ENCODE measurements at places on chromosomes 16 and 17.

- DNase-seq, result no peak
Measured at GRCh38 chr16:57316390-57317017, 32.0 kb upstream of the PLLP start.

- DNase-seq, result no peak
Measured at GRCh38 chr16:81185416-81185815, 53.1 kb upstream of the BCO1 start.

DNA sequence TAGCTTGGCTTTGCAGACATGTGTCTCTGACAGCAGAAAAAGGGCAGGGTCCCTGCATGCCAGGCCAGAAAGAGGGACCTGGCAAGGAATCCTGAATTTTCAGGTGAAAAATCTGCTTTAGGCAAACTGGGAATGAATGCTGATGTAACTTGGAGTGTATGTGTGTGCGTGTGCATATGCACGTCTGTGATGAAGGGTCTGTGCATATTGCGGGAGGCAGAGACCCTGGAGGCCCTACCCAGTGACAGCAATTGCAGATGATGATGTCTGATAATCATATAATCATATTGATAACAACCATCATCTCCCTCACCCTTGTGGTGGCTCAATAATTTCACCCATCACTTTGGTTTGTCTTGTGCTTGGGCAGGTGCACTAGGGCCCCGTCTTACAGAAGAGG, 80.7 kb upstream of the SDK2 start:
- DNase-seq, result no peak

- DNase-seq, result no peak
Measured at GRCh38 chr16:35741546-35741945, 2282.1 kb downstream of the TP53TG3F start.

GRCh38 chr16:1511662-1512569, 18.8 kb downstream of the TELO2 start:
- DNase-seq, result no peak

DNA sequence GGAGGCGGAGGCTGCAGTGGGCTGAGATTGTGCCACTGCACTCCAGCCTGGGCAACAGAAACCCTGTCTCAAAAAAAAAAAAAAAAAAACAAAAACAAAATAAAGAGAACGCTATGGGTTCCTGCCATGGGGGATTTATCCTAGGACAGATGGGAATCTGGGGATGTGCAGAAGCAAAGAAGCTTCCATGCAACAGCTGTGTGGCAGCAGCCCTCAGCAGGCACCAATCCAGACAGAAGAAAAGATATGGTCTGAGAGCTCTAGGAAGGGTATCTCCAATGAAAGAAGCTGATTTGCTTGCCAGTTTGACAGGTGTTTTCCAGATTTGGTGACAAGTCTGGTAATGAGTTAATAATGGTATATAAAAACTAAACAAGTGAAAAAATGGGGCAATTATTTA, 11.6 kb downstream of the MYO19 start:
- DNase-seq, result no peak

GRCh38 chr16:8967132-8967821, 3.6 kb upstream of the USP7 start:
- no peak for DNase-seq

GRCh38 chr17:40058186-40058784, 4.1 kb upstream of the MED24 start:
- no peak for DNase-seq

DNA sequence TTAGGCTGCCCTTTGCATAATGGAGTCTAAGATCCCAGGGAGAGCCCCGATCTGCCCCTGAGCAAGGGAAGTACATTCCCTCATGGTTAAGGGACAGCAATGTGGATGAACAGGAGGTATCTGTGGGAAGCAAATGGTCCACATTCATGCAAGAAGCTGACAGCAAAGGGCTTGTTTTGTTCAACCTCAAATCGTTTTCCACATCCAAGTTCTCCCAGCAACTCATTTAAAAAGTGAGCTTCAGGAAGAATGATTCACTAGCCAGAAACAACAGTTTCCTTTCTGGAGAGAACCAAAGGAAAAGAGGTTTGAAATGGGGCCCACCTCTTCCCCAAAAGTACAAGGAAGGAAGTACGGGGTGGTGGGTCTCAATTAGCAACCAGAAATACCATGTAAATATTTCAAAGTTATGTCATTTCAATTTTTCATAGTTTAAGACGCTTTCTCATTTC, 9.4 kb downstream of the HSPB9 start:
- no peak for DNase-seq

GRCh38 chr16:52054326-52054725, 492.6 kb downstream of the TOX3 start:
- DNase-seq, result no peak

DNA sequence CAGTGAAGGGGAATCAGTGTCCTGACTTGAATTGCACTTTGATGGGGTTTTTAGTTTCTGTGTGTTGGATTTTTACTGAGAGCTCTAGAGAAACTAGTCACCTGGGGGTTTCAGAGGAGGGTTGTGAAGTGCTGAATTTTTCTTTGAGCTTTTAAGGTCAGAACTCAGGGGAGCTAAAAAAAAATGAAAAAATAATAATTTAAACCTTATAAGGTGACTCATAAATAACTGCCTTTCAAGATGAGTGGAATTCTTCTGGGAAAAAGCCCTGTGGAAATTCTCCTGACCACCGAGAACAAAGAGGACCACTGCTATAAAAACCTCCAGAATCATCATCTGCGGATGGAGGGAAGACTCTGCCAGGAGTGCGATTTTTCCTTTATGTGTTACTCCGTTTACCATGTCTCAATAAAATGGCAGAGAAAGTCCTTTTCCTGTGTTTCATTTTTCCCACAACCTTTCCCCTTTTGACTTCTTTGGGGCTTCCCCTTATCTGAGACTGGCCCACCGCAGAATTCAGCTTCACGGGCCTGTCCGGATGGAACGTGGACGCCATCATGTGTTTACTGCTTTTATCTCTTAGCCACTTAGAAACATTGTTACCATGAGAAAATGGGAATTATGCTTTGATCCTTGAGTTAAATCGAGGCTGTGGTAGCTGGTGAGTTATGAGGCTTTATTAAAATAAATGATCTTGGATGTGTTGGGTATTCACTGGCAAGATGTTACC, 39.7 kb downstream of the RPTOR start:
- DNase-seq, result no peak

- DNase-seq, result no peak
Measured at GRCh38 chr17:65774787-65775186, 213.3 kb upstream of the AXIN2 start.

DNA sequence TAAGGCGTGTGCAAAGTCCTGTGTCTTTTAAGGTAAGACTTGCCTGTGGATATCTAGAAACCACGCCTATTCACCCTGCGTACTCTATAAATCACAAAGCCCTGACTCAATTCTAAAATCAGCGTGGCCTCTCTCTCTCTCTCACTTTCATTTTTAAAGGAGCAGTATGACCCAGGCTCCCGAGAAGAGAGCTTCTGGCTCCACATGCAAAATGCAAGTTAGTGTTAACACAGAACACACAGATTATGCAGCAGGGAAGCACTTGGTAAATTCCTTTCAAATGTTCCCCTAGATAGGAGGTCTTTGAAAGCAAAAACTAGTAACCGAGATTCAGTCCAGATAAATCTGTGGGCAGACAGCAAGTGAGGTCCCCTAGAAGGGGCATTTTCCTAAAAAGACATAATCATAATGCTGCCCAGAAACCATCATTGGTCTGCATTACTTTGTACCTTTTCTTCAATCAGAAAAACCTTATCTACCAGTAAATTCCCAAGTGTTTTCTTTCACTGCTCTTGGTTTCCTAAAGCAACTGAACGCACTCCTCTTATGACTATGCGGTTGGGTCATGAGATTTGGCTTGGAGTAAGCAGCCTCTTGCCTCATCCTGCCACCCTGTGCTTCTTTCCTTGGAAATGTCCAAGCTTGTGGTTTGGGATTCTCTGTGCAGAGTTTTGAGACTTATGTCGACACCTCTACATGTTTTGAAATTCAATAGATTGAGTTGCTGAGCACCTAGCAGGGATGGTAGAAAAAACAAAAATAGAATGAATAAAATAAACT, 31.7 kb upstream of the KCNJ2 start:
- DNase-seq, result no peak

GRCh38 chr17:6496640-6497441, 52.6 kb downstream of the PIMREG start:
- DNase-seq, result no peak

DNA sequence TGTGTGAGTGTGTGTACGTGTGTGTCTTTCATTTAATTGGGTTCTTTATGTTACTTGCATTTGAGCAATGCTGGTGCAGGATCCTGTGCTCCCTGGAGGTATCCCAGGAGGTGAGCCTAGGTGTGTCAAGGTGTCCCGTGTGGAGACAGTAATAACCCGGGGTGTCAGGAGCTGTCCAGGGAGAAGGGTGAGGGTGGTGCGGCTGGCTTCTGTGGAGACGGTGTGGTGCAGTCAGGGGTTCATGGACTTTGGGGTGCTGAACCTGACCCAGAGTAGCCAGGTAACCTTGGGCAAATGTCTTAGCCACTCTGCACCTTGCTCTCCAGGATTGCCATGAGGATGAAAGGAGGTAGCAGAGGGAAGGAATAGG, 7.4 kb upstream of the ELAC2 start:
- no peak for DNase-seq

- DNase-seq, result no peak
Measured at GRCh38 chr16:64370112-64370511, 751.8 kb downstream of the CDH11 start.

DNA sequence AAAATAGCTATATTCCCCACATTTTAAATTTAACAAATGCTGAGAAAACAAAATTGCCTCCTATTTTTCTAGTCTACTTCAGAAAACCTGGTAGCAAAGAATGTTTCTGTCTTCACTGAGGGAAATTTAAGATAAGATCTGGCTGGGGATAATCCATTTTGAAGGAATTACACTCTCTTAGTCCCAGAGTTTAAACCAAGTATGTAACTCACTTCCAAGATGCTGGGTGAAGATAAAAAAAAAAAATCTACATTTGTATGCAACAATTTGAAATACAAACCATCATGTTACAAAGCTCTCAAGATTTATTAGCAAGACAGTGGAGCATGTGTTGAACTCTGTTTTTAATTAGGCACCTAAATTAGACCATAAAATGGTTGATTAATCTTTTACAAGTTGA, 5.7 kb downstream of the HS3ST3B1 start:
- DNase-seq, result no peak

DNA sequence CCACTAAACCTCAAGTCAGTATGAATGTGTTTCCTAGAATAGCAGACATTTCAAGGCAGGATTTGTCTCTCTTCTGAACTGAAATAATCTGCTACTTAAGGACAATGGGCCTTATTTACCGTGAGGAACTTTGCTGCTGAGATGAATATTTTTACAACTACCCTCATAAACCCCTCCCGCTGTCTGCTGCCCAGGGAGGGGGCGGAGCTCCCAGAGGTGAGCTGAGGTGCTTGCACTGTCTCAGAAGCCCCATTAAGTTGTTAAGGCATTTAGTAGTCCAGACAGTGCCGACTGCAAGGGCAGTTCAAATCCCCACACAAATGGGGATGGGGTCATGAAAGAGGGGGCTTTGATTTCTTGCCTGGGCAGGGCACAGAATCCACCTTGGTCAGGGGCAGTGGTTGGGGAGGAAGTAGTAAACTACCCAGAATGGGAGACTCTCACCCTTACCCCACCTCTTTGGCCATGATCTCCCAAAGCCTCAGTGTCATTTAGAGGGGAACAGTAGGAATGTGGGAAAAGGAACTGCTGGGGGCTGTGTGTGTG, 19.2 kb downstream of the HNF1B start:
- DNase-seq, result no peak

DNA sequence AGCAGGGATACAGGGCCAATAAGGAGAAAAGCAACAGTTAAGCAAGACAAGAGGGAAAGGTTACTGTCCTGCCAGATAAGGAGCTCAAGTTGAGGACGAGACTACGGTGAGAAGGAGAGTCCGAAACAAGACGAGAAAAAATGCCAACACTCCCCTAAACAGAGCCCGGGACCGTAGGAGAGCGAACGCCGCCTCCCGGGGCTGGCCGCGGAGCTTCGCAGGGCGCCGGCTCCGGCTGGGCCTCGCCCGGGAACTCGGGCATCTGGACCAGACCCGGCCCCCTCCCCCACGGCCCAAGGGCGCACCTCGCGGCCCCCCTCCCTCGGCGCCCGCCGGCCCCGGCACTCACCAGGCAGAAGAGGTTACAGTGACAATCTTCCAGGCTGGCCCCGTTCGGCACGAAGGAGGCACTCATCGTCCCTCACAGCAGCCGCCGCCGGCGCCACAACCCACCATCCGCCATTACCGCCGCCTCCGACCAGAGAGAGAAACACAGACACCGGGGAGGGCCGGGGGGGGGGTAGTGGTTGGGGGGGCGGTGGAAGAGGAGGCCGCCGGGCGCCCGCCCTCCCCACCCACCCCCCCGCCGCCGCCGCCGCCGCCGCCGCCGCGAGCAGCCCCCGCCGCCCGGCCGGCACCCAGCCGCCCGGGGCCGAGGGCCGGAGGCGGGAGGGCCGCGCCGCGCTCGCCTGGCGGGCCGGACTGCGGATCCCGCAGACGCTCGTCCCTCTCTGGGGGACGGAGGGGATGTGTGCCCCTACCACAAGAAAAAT, at the start of gene MED13:
TSS of gene MED13 (minus strand) at position 488 of the 773 bp plus-strand sequence. CDS start at position 415, 73 bp downstream.
- peak; percentile 71 for DNase-seq

- no peak for DNase-seq
Measured at GRCh38 chr16:6888531-6888930, 444.1 kb upstream of the RBFOX1 start.

GRCh38 chr17:80072410-80072809, 29.0 kb upstream of the GAA start:
- no peak for DNase-seq

Measured in CD4-positive, alpha-beta T cell treated with Interleukin-12 subunit alpha and Interleukin-12 subunit beta, for 1 hour (primary cell).